NCI-H2081 treated with DMSO at 0.1 percent for 48 hours (cell line): ENCODE measurements at places on chromosomes 2 and 18.

GRCh38 chr2:180033993-180034894, 27.1 kb upstream of the CWC22 start:
- DNase-seq = no peak

- no peak for DNase-seq
Measured at GRCh38 chr18:1965541-1965940, 605.8 kb downstream of the METTL4 start.

GRCh38 chr2:100934504-100935371, 67.4 kb upstream of the RPL31 start:
- DNase-seq = no peak

GRCh38 chr18:60193780-60194179, 178.8 kb downstream of the MC4R start:
- DNase-seq = no peak

- DNase-seq = no peak
Measured at GRCh38 chr2:96788442-96789244, 27.4 kb upstream of the CNNM3 start.

DNA sequence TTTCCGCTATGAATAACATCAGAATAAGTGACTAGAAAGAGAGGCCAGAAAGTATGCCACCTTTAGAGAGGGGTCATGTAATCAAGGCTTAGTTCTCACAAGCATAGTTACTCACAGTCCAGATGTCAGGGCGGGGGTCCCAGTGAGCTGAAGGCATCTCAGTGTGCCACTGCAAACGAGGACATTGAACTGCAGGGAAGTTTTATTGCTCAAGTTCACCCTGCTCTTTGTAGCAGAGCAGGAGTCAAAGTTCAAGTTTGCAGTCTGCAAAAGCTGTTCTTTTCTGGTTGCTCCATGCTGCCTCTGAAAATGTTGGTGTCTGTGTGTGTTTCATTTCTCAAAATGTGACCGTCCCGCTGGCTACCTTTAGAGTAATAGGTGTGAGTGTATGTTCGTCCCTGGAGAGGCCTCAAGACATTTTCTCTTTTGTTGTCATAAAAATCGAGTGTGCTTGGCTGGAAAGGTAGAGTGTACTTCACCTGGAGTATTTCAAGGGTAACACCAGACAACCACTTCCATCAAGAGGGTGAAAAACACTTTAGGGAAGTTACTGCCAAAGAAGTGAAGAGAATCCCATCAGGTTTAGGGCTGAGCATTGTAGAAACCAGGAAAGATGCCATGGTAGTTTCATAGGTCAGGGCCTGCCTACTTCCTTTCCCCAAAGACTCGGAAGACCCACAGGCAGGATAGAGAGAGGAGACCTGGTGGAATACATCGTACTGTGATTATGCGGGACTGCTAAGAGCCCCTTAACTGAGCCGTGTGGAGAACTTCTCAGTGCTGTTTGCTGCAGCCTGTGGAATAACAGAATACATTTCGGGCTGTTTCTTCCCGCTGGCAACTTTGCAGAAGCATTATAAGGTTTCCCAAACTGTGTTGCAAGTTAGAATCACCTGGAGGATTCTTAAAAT, 89.9 kb downstream of the LYPD6 start:
- DNase-seq = no peak

GRCh38 chr2:17125989-17126620, 392.1 kb downstream of the RAD51AP2 start:
- DNase-seq = no peak

DNA sequence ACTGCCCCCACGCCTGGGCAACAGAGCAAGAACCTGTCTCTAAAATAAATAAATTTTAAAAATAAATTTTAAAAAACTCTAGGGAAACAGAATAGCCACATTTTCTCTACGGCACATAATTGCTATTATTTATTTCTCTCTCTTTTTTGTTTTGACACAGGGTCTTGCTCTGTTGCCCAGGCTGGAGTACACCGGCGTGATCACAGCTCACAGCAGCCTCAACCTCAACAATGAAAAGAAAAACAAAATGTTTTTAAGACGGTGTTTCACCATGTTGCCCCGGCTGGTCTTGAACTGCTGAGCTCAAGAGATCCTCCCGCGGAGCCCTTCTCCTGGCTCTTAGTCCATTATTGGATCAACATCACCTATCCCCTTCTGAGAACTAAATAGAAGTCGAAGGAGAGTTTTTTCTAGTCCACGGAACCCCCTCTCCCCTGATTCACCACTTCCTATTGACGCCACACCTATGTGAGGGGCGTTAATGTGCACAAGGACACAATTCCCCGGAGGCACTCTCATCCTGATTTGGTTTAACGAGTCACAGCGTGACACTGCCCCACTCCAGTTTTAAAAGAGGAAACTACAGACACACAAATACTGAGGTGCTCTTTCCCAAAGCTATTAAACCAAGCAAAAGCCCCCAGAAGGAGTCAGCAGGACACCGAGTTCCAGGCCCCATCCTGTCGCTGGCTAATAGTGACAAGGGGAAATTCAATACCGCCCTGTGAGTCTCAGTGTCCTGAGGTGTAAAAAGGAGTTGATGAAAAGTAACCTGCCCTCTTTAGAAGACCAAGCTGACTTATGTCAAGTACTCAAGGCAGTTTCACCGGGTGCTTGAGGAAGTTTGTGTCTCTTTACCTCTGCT, 1.1 kb downstream of the NPC1 start:
- no peak for DNase-seq

DNA sequence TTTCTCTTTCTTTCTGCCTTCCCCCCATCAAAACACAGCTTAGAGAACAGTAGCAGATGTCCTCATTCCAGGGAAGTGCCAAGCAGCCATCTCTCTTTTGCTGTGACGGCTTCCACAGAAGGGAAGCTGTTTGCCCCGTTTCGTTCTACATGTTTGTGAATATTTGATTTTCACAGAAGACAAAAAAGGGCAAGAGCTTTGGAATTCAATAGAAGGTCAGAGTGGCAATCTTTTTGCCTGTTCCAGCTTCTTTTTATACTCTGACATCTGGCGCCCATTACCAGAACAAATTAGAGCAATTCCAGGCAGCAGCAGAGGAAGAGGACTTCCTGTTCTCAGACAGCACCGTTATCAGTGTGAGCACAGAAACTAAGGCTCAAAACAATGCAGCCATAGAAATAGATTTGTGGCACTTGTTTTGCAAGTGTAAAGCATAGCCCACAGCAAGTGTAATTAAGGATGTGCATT, 79.0 kb upstream of the CDH19 start:
- DNase-seq = no peak
